Stimulated activated CD4-positive, alpha-beta T cell treated with anti-CD3 and anti-CD28 coated beads, Interleukin-1b, Interleukin-23, amount 100 ng/mL, for 4 hours (primary cell): ENCODE measurements at places on chromosomes 13 and 19.

GRCh38 chr19:51698296-51698695 is 5.2 kb downstream of the SPACA6 start:
- no peak for DNase-seq

DNA sequence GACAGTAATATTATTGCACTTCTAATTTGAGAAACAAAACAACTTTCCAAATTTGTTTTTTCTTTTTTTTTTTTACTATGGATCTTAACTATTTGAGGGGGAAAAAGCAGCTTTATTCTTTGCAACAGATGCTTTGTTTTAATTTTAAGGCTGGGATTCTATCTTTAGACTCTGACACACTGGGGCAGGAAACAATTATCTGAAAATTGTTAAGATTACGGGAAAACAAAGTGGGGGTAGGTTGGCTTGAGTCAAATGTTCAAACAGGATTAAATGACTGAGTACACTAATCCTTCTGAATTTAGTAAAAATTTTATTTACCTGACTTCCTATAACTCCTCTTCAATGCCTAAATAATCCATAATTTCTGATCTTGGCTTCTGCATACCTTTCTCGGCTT is 543.2 kb downstream of the SLITRK6 start:
- no peak for DNase-seq

DNA sequence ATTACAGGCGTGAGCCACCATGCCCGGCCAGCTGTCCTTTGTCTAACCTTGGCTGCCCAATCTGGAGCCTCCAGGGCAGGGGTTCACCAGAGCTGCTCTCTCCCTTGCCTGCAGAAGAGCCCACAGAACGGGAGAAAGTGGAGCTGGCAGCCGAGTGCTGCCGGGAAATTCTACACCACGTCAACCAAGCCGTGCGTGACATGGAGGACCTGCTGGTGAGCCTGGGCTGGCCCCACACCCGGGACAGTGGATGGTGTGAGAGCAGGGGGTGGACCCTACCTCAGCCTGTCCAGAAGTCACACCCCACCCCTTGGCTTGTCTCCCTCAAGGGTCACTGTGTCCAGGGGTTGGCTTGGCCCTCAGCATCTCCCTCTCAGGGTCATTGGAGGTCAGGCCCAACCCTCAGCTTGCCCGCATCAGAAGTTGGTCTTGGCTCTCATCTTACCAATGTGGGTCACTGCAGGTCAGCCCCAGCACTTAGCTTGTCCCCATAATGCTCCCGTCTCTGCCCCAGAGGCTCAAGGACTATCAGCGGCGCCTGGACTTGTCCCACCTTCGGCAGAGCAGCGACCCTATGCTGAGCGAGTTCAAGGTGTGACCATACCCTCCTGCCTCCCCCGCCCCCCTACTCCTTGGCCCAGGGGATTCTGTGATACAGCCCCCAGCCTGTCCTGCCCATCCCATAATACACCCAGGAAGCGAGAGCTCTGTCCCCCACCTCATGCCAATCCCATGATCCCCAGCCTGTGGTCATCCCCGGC is 20.4 kb downstream of the ARHGEF1 start:
- no peak for DNase-seq

DNA sequence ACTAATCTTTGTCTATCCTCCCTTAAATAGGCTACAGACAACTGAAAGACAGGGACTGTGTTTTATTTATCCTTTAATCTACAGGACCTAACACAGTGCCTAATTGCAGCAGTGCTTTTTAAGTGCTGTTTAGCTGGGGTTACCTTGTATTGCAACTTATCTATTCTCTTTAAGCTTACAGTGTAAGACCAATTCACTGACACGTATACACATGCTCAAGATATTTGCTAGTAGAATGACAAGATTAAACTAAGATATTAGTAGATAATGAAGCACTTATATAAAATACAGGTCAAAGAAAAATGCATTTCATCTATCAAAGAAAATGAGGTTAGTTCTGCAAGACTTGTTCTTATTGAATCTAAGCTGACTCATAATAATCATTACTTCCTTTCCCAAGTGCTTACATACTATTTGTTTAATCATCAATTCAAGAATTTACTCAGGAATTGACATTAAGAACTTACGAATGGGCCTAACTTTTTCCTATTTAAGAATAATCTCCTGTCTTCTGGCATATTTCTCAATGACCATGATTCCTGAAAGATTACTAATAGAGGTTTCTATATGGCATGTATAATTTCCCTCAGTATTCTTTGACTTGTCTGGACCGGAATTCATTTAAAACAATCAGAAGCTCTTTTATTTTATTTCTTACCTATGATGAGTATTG is 75.8 kb upstream of the MAB21L1 start:
- DNase-seq = no peak

GRCh38 chr19:7928741-7929701 is 3.1 kb upstream of the CTXN1 start:
- no peak for DNase-seq

DNA sequence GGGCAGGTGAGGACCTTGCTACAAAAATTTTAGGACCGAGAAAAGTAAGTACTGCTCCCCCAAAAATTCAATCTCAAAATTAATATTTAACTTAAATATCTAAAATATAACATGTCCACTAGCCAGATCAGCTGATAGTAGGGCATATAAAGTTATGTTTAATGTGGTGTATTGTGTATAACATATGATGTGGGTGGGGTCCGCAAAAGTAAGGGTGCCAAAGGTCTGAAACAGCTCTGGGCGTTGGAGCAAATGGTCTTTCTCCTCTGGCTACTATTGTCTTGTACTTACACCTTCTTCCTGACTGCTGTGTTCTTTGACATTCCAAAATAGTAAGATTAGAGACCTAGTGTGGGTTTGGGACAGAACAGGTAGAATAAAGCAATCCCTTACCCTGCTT is 41.2 kb downstream of the HTR2A start:
- no peak for DNase-seq

DNA sequence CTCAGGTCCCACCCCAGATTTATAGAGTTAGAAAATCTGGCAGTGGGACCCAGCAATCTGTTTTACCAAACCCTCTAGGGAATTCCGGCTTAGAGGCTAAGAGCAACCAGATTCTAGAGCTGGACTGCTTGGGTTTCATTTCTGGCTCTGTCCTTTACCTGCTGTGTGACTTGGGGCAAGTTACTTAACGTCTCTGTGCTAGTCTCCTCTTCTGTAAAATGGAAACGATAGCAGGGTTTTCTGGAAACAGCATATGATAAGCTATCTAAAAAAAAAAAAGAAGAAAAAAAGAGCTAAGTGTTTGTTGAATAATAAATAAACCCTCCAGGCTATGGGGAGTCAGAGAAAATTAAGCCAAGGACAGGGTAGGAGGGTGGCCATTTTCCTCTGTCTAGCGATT is 11.6 kb upstream of the CACNG7 start:
- no peak for DNase-seq
